Urothelium cell line (cell line): ENCODE measurements at places on chromosomes 7 and 10.

- DNase-seq: no peak
These were observed 28.5 kb downstream of the EPC1 start for GRCh38 chr10:32318476-32318896.

DNA sequence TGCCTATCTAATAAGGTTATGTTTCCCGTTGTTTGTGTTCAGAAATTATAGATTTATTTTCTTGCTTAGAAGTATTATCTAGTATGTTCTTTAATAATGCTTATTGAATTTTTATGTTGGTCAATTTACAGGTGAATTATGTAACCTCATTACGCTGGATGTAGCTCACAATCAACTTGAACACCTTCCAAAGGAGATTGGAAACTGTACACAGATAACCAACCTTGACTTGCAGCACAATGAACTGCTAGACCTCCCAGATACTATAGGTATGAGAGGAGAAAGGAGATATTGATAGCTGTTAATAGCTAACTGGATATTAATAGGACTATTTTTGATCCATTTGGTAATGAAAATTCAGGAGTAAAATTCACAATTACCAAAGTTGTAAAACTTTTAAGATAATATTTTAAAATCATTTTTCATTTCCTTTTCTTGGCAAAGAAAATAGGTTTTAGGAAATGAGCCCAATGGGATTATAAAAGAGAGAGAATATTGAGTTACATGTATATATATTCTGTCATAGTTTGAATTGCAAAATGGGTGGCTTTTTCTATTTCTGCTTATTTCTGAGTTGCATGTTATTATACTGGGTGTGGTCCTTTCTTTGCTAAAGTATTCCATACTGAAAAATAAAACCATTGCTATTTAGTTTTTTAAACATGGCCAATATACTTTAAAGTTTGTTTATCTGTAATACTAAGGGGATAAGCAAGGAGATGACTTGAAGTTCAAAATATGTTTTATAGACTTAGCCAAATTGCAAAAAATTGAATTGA, 66.3 kb downstream of the SHOC2 start:
- no peak for DNase-seq

- no peak for DNase-seq
These were observed 9.3 kb downstream of the CRYGN start for GRCh38 chr7:151430391-151431205.

GRCh38 chr7:103466814-103467213, 20.8 kb upstream of the SLC26A5 start:
- no peak for DNase-seq

DNA sequence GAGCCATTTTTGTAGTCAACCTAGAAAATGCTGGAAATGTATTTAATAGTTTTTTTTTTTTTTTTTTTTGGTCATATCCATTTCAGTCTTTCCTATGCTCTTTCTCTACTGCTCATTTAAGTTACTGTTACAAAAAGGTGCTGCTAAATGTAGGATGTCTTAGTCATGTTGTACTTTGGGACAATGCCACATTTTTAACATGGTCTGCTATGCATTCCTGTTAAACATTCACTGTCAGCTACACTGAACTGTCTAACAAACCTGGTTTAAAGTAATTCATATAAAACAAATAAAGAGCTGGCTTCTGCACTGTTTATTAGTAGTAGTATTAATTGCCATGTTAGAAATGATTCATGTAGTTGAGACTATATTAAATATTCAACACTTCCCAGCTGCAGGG, 108.6 kb downstream of the NSUN6 start:
- DNase-seq: no peak

DNA sequence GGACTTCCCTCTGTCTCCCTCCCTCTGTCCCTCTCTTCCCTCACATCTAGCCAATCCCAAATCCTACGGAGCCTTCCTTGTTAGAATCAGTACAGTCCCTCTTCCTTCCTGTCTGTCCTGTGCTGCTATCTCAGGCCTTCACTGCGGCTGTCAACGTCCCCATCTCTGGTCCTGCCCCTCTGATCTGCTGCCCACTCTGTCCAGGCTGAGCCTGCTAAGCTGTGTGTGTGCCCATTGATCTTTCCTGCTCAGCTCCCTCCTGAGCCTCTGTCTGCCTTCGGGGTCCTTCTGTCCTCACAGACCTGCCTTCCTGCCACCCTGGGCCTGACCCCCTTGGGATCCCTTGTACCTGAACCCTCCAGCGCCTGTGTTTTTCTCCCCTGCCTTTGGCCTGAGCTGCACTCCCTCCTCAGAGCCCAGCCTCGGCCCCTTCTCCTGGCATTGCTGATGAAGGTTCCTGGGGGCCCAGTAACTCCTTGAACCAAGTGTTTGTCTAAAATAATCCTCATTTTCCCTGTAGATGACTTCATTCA, 182.1 kb upstream of the SHH start:
- DNase-seq: no peak

DNA sequence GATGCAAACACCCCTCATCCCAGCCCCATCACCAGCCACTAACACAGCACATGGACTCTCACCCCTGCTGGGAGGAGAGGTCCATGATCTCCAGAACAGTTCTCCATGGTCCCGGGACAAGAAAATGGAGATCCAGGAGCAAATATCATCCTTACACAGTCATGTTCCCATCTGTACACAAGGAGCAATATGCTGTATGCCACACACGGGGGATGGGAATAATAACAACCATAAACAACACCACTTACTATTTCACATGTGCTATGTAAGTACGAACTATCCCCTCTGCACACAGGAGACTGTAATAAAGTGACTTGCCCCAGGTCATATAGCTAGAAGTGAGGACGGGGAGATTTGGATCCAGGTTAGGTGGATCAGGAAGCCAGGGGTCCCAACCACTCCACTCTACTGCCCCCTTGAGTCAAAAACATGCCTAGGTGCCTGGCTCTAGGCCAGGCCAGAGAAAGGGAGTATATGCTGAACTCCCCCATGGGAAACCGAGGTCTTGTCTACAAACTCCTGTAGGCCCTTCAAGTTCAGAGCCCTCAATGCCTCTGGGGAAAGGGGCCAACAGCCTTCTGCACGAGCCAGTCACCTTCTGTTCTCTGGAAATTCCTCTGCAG, 34.1 kb downstream of the LRRC20 start:
- peak; percentile 54 for DNase-seq

GRCh38 chr7:141073641-141074161, at the start of gene TMEM178B:
TMEM178B (plus strand) TSS chr7:141074064.
- DNase-seq: no peak

GRCh38 chr10:128922172-128922571, 544.9 kb upstream of the MGMT start:
- DNase-seq: no peak

- DNase-seq: peak; percentile 35
These were observed 217.8 kb upstream of the AGK start for GRCh38 chr7:141333459-141333858.

- DNase-seq: peak; percentile 72
These were observed 194.4 kb upstream of the IMMP2L start for GRCh38 chr7:111756687-111757178.
